IPS DF 6.9 (cell line): ENCODE measurements at places on chromosomes 1 and 21.

GRCh38 chr1:11664336-11665065 is 501 bp downstream of the FBXO6 start:
- no peak for DNase-seq

DNA sequence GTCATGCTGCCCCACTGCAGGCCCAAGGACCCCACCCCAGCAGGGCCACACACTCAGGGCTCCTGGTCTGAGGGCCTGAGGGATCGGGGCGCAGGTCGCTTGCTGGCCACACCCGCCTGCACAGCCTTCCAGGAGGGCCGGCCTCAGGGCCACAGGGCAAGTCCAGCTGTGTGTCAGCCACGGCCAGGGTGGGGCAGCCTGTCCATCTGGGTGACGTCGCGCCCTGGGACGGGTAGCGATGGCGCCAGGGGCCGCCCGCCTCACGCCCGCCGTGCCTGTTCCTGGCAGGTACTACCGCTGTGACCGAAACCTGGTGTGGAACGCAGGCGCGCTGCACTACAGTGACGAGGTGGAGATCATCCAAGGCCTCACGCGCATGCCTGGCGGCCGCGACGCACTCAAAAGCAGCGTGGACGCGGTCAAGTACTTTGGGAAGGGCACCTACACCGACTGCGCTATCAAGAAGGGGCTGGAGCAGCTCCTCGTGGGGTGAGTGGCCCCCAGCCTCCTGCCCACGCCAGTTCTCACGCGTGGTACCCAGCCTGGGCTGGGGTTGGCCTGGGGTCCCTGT is 2.5 kb downstream of the COL6A1 start:
- no peak for DNase-seq

DNA sequence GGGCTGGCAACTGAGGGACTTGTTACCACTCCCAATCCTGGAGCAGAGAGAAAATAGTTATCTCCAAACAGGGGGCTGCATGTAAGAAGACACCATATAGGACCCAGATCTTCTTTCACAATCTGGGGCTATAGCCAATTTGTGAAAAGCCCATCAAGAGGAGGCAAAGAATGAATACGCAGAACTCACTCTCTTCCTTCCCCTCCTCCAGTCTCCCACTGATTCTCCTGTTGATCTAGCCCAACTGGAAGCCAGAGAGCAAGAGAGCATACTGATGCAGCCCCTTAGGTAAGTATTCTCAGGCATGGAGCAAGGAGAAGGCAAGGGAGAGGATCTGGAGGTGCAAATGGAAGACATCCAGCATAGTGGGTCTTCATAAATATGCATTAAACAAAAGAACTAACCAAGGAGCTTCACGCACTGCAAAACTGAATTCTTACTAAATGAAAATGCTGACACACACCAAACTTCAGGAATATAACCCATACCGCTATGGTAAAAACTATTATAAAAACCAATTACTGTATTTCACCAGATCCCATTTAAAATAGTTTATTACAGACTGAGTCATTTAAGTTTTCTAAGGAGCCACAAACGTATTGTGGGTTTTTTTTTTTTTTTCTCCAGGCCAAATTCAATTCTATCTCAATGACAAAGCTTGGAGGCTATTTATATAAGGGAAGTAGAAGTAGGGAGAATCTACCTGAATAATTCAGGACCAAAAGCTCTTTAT is 15.5 kb upstream of the HMGB4 start:
- DNase-seq, result no peak

DNA sequence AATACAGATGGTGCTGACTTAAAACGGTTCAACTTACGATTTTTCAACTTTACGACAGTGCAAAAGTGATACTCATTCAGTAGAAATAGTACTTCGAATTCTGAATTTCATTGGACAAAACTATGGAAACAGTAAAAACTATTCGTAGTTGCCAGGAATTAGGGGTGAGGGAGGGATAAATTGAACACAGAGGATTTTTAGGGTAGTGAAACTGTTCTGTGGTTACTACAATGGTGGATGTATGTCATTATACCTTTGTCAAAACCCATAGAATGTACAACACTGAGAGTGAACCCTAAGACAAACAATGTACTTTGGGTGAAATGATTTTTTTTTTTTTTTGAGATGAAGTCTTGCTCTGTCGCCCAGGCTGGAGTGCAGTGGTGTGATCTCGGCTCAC is 7.5 kb downstream of the DDR2 start:
- no peak for DNase-seq

DNA sequence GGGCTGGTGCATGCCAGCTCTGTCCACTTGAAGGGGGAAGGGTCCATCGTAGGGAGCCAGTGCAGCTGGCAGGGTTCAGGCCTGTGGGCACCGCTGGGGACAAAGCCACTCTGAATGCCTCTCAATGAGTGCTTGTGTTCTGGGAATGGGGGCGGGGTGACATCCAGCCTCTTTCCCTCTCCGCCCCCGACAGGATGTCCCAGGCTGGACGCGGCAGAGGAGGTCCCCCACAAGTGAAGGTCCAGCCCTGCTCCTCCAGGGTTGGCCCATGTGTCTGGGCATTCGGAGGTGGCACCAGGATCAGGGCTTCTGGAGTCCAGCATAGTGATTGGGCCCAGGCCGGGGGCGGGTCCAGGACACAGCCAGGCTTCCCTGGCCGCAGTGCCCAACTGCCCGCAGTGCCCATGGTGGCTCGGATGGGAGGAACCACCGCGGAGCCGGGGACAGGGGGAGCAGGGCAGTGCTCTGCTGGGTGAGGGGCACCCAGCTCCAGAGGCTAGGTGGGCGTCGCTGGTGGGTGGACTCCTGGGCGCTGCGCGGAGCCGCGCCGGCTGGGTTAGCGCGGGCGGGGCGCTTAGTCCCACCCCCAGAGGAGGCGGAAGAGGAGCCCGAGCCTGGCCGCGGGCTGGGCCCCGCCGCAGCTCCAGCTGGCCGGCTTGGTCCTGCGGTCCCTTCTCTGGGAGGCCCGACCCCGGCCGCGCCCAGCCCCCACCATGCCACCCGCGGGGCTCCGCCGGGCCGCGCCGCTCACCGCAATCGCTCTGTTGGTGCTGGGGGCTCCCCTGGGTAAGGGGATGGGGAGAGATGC is at the start of gene SHISA4:
SHISA4 (plus strand) TSS at position 617 of the 808 bp plus-strand sequence; CDS start at position 714, 97 bp downstream.
- DNase-seq, result no peak

DNA sequence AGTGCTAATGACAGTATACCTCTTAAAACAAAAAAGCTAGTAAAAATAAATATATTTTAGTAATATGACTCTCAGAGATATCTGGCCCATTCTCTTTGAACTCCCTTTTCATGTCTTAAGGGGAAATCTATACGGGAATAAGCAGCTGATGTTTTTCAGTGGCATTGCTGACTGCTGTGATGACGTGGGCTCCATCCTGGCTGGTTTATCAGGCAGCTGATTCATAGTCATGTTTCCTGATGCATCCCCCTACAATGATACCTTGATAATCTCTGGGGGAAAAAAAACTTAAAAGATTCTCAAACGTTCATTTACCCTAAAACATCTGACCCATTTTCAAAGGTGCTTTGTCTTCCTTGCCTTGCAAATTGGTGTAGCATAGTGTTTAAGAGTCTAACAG is 53.8 kb downstream of the ABCA4 start:
- DNase-seq, result no peak

DNA sequence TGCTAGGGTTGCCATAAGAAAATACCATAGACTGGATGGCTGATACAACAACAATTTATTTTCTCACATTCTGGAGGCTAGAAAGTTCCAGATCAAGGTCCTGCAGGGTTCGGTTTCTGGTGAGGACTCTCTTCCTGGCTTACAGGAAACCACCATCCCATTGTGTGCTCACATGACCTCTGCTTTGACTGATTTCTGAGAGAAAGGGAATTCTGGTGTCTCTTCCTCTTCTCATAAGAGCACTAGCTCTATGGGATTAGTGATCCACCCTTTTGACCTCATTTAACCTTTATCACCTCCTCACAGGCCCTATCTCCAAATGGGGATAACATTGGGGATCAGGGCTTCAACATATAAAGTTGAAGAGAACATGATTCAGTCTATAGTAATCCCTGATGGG is 47.5 kb downstream of the MRPL39 start:
- no peak for DNase-seq

GRCh38 chr1:207311888-207312603 is 9.4 kb upstream of the CD55 start:
- no peak for DNase-seq

- no peak for DNase-seq
Measured at GRCh38 chr21:35895598-35895997, 164.7 kb downstream of the SETD4 start.

GRCh38 chr21:45555557-45556301 is 13.5 kb upstream of the SLC19A1 start:
- DNase-seq, result no peak

GRCh38 chr1:143699731-143700130 is 272.1 kb downstream of the FAM72C start:
- no peak for DNase-seq

GRCh38 chr21:34078915-34079314 is 5.5 kb downstream of the MRPS6 start:
- DNase-seq, result no peak

GRCh38 chr1:3944578-3945125 is 44.6 kb upstream of the C1orf174 start:
- no peak for DNase-seq

GRCh38 chr21:15874615-15875014 is 144.8 kb downstream of the USP25 start:
- DNase-seq, result no peak

GRCh38 chr1:9889411-9889810 is 20.7 kb downstream of the CTNNBIP1 start:
- DNase-seq, result no peak

DNA sequence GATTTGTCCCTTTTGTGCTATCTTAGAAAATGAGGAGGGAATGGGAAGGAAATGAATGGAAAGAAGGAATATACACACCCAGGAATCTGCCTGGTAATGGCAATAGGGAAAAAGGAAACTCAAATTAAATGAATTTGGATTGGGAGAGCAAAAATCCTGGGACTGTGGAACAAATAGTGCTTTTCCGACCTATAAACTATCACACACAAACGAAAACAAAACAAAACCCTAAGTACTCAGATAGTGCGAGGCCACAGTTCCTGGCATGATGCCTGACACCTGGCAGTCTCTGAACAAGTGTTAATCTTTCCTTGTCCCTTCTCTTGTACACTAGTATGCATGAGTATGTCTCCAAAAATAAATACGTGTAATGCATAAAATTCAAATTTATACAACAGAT is 319.8 kb upstream of the SPAG17 start:
- no peak for DNase-seq
